ENCODE measurements at places on chromosomes 7 and 10.

- no peak for DNase-seq
Measured at GRCh38 chr10:7626283-7626682, 40.5 kb downstream of the ITIH5 start.

- no peak for DNase-seq
Measured at GRCh38 chr10:17444388-17444714, 10.0 kb downstream of the ST8SIA6 start.

- no peak for DNase-seq
Measured at GRCh38 chr7:125661006-125661405, 731.4 kb upstream of the POT1 start.

DNA sequence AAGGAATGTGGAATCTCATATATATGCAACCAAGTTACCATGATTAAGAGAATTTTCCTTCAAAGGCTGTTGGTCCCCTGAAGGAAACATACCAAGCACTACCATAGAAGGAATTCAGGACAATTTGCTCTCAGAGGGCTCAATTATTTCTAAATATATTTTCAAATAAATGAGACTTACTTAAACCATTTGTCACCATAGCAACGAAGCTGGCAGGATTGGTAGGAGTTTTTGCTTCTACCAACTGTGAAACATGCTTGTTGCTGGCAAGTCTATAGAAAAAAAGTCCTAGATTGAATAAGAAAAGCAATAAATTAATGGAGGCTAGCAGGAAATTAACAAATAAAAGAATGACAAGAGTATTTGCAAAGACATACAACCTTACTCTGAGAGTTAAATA, 156.9 kb upstream of the NPSR1 start:
- DNase-seq, result no peak

DNA sequence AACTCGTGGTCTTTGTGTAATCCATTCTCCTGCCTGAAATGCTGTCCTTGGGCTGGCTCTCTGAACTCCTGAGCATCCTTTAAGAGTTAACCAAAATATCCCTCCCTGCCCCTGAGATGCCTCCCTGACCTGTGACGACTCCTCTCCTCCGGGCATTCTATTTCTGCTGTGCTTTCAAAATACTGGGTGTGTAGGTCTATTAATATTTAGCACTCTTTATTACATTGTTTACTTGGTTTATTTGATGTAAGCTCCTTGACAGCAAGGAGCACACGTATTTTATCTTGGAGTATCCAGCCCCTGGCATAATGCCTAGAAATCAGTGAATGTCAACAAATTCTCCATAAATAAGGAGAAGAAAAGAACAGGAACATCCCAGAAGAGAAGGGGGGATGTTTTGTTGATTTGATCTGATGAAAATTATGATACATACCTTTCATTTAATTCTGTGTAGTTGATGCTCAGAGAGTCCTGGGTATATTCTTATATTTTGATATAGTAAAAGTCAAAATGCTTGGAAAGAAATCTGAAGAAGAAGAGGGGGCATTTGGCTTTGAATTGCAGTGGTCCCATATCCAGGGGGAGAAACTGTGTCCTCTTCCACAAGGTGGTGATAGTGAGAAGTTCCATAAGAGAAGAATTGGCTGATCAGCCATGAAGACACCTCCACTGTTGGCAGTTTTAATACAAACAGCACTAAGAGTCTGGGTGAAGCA, 107.7 kb upstream of the MPP7 start:
- DNase-seq, result no peak

GRCh38 chr10:131444862-131445461, 133.4 kb upstream of the TCERG1L start:
- no peak for DNase-seq

GRCh38 chr7:13829914-13830900, 159.3 kb downstream of the ETV1 start:
- DNase-seq, result no peak

DNA sequence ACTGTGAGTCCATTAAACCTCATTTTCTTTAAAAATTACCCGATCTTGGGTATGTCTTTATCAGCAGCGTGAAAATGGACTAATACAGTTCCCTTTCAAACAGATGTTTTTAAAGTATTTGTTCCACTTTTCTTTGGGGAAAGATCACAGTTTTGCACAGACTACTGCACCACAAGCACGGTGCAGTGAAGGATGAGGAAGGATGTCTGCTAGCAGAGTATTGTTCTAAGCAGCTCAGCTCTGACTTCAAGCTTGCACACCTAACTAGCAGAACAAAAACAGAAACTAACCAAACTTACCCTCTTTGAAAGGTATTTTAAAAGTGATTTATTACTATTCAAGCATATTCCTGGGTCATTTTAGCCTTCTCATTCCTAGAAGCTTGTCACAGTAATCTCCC, 20.0 kb downstream of the THNSL1 start:
- no peak for DNase-seq

DNA sequence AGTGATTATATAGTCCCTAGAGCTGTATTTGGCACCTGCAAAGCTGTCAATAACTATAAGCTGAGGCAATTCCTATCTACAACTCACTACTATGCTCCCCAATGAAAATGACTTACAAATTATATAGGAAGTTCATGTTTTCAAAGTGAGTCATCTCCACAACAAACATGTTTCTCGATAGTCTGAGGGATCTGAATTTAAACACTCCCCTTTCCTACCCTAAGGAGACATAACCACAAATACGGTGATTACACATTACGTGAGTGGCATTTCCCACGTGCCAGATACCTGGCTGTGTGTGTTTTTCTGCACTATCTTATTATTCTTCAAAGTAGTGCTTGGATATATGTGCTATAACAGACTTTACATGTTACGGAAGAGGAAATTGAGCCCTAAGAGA, 122.5 kb upstream of the C1QL3 start:
- DNase-seq, result no peak

DNA sequence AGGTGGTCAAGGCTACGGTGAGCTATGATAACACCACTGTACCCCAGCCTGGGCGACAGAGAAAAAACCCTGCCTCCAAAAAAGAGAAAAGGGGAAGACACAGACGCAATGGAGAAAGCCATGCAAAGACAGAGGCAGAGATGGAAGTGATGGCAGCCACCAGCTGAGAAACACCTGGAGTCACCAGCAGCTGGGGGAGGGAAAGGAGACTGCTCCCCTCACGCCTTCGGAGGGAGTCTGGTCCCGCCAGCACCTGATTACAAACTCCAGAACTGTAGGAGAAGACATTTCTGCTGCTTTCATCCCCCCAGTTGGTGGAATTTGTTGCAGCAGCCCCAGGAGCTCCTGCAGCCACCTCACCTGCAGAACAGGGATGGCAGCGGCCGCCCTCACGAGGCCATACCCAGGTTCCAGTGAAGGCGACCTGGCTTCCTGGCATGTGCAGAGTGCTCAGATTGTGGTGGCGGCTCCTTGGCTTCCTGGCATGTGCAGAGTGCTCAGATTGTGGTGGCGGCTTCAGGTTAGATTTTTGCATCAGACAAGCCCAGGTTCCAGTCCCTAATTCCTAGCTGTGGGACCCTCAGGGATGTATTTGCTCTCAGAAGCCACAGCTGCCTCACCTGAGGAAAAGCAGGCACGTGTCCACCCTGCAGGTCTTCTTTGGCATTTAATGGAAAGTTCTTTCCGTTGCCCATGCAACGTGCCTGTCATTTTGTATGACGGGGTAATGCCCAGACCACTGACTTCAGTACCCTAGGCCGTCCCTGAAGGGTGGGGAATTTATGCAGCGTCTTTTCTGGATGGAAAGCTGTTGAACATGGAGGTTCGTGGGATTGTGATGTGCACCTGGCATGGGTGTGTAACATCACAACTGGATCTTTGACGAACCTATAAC, 182.9 kb downstream of the EBF3 start:
- DNase-seq, result no peak

GRCh38 chr7:52017802-52018679, 701.4 kb upstream of the COBL start:
- no peak for DNase-seq

DNA sequence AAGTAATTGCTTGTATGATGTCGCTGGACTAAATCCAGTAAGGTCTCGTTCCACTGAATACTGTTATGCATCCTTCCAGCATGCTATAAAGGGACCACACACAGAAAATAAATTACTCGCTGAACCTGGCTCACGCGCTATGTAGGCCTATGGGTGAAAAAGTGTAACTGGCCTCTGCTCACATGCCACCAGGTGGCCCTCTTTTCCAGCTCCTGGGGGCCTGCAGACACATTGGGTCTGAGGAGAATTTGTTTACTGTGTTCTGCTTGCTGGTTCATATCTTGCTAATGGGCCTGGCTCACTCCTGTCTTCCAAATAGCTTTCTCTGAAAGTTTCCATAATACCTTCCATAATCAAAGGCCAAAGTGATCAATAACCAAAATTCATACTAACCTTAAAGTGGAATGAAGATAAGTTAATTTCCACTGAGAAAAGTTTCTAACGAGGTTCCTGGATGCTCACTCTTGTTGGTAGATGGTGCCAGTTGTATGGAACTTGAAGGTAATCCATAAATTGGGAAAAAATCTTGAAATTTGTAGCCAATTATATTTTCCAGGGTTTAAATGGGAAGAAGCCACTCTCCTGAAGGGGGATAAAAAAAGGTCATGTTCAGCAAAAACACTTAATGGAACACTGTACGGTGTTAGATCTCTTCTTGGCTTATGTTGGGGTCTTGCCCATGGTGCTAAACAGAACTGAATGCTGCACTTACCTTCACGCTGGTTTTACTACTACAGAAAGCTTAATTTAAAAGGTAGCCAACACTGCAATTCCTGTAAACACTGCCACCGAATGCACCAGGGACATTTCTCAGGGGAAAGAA, 27.0 kb upstream of the ZPBP start:
- no peak for DNase-seq

DNA sequence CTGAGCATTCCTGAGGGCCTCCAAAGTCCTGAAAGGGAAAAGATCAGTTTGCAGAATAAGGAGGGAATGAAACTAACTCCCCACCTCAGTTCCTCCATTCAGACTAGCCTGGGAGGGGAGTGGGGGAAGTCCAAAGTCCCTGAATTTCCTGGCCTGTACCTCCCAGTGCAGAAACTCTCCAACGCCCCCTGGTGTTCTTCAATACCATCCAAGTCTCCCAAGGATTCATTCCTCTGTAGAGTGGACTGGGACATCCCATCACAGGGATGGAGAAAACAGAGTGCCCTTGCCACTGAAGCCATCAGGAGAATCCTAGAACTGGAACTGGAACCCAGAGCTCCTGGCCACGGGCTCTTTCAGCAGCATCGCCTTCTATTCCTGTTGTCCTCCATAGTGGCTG, 1.6 kb upstream of the COL13A1 start:
- DNase-seq, result no peak

DNA sequence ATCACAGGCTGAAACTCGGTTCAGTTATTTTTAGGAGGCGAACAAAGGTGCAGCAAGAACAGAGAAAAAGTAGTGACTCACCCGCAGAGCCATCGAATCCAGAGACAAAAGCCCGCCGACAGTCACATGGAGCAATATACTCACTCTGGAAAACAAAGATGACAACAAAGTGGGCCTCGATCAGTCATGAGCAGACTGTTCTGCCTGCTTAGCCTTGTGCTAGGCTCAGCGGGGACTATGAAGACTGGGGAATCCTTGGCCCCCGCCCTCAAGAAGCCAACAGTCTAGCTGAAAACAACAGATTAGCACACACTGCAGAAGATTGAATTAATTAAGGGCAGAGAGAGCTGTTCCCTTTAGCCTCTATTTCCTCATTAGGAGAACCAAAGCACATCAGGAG, 30.4 kb downstream of the XPNPEP1 start:
- no peak for DNase-seq

DNA sequence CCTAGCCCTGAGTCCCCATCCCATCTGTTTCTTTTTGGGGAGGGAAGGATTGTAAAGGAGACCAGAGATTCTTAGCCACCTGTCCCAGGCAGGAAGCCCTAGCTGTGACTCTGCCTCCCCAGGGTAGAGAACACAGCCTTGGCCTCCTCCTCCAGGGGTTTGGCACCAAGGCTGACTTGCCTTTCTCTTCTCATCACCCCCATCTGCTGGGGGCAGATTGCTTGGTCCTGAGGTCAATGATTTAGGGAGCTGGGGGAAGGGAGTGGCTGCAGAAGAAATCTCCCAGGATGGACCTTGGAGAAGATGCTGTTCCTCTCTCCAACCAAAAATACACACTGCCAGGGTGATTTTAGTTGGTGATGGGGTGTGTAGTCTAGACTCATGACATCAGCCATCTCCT, 2.6 kb upstream of the MNX1 start:
- DNase-seq, result no peak

DNA sequence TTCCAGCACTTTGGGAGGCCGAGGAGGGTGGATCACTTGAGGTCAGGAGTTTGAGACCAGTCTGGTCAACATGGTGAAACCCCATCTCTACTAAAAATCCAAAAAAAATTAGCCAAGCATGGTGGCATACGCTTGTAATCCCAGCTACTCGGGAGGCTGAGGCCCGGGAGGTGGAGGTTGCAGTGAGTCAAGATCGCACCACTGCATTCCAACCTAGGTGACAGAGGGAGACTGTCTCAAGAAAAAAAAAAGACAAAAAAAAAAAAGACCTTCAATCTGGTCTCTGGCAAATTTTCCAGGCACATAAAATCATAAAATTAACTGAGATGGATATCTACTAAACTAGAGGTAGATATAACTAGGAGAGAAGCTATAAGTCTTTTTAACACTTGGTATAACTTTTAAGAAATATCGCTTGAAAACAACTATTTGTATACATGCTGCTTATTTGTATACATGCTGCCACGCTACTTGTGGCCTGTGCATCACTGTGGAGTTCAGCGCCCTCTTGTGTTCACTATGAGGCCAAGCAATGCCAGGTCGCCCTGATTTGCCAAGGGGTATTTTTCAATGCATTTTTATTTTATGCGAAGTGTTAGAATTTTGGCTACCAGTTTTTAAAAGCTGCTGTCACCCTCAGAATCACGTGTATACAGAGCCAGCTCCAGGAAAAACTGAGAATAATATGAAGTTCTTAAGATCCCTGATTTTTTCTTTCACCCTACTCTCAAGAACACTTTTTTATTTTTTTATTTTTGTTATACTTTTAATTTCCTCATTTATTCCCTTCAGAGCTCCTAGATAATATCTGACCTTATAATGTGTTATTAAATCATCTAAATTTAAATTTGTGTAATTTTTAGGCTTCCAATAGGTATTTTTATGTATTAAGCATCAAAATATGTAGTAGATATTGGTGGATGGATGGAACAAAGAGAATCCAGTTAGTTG, 26.7 kb downstream of the CYCS start:
- peak; percentile 28 for DNase-seq
